AG20443 (cell line): ENCODE measurements at places on chromosomes 16 and 17.

- DNase-seq: no peak
Observed at GRCh38 chr17:42669977-42670788, 6.6 kb downstream of the PLEKHH3 start.

DNA sequence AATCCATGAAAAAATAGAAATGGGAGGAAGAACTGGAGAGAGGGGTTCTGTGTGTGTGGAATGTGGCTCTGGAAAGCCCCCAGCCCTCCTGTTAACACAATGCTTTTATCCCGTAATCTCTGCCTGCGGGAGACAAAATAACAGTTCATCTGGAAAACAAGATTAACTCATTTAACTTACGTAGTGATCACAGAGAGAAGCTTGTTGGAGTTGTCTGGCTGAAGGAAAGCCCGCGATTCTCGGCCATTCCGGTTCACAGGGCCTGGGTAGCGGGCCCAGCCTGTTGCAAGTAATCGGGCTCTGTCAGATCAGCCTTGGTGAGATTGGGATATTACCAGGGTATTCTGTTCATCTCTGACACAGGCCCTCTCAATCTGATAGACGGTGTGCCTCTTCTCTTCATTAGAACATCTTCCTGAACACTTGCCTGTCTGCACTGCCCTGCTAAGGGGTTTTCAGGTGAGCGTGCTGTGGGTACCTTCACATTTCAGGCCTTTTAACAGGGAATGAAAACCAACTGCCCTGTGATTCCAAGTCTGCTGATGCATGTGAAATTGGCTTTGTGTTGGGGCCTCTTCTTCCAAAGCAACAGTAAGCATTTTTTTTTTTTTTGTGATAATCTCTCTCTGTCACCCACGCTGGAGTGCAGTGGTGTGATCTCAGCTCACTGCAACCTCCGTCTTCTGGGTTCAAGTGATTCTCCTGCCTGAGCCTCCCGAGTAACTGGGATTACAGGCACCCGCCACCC, 609.9 kb downstream of the WWOX start:
- DNase-seq: no peak

- DNase-seq: peak; percentile 93
Observed at GRCh38 chr17:78497115-78497540, 80.1 kb downstream of the DNAH17 start.

DNA sequence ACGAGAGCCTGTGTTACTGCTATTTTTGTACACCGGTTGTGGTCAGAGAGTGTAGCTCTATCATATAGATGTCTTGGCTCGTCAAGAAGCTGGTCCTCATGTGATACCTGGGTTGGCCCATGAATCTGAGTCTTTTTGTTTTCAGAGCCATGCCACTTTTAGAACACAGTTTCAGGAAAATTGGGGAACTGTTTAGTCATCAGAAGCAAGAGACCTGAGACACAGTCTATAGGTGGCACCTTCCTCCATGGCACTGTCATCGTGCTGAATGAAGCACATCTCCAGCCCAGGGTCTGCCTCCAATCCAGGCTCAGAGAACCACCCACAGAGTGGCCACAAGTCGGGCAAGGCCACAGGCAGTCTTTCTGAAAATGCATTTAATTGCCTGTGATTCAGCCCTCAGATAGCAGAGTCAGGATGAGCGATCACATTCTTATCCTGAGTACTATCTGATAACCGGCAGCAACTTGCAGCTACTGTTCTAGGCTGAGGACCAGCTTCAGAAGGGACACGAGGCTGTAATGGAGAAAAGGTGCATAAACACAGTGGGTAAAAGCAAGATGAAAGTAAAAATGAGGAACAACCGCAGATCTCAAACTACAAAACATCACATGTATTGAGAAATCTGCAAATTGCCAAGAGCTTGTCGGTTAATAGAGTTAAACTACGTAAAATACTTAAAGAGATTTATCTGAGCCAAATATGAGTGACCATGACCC, 14.2 kb upstream of the HAPSTR1 start:
- DNase-seq: peak; percentile 57

GRCh38 chr17:72861811-72862210, 230.7 kb downstream of the SLC39A11 start:
- no peak for DNase-seq

DNA sequence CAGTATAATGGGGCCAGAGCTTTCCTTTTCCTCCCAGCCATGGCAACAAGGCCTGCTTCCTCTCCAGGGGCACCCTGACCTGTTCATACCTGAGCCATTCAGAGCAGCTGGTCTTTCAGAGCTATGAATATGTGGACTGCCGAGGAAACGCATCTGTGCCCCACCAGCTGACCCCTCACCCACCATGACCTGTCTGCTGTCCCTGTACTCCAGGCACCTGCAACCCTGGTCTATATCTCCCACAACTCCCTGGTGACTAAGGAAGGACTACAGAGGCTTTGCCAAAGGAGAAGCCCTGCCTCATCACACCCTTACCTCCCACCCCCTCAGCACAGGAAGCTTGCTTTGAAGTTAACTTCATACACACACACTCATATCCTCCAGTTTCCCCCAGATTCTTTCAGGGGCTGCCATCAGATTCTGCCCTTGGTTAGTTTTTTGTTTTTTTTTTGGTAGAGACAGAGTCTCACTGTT, 6.0 kb downstream of the TMEM106A start:
- DNase-seq: no peak

DNA sequence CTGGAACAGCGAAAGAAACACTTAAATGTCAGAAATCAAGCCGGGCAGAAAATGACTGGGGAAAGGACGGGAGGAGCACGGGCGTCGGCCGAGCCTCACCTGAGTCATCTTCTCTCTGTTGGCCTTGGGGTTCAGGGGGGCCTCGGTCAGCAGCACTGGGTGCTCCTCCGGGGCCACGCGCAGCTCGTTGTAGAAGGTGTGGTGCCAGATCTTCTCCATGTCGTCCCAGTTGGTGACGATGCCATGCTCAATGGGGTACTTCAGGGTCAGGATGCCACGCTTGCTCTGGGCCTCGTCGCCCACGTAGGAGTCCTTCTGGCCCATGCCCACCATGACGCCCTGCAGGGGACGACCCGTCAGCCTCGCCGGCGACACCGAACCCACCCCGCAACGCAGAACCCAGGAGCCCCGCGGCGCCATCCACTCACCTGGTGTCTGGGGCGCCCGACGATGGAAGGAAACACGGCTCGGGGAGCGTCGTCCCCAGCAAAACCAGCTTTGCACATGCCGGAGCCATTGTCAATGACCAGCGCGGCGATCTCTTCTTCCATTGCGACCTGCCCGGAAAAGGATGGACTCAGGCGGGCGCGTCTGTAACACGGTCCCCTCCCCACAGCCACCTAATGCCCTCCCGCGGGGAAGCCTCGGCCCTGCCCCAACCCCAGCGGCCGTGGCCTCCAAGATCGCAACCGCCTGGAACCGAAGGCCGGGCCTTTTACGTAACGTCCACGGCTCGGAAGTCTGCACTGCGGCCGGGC, 616 bp downstream of the ACTG1 start:
- no peak for DNase-seq

DNA sequence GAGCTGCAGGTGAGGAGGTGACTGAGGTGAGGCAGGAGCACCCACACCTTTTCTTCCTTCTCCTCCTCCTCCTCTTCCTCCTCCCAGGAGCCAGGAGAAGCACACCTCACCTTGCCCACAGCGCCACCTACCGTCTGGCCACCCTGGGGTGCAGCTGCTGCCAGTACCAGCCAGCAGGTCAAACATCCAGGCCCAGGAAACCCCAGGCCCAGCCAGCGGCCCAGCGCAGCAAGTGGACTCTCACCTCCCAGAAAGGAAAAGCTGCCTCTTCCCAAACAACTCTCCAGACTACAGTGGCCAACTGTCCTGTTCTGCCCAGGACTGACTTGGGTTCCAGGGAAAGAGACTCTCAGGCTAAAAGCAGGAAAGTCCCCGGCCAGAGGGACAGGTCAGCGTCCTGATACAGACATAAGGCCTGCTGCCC, 22.7 kb downstream of the PEMT start:
- DNase-seq: peak; percentile 87

DNA sequence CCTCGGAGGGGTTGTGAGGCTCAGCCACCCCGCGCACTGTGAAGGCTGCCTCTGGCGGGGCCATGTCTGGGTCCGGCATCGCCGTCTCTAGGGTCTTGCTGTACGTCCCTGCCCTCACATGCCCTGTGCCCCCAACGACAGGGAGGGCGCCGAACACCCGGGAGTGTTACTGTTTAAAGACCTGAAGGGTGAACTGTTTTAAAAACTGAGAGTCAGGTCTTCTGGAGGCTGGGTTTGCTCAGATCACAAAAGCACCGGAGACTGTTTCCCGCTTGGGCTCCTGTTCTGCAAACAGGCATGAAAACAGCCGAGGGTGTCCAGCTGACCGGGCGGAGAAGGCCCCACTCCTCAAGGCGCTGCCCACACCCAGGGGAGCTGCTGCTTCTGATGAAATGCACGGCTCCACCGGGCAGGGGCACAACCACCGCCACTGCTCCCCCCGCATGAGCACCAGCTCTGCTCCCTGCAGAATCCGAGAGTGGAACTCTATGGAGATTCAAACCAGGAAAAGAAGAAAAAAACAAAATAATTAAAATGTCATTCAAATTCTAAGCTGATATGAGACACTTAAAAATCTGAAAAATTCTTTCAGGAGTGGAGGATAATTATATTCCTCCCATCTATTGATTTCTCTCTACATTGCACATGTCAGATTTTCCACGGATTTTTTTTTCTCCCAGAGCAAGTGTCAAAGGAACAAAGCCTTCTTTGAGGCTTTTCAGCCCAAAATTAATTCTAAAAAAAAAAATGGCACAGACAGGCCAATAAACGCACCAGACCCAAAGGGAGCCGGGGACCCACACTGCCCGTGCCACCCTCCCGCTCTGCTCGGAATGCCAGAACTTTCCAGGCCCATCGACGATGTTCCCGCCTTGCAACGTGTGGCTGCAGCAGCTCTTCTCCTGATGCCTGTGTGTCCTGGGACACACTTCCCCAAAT, 74.3 kb downstream of the LMF1 start:
- no peak for DNase-seq

GRCh38 chr16:66961065-66961744, at the start of gene CES3:
TSS of gene CES3 (plus strand) at chr16:66961266. CDS start at chr16:66961308, 42 bp downstream.
- DNase-seq: peak; percentile 83

DNA sequence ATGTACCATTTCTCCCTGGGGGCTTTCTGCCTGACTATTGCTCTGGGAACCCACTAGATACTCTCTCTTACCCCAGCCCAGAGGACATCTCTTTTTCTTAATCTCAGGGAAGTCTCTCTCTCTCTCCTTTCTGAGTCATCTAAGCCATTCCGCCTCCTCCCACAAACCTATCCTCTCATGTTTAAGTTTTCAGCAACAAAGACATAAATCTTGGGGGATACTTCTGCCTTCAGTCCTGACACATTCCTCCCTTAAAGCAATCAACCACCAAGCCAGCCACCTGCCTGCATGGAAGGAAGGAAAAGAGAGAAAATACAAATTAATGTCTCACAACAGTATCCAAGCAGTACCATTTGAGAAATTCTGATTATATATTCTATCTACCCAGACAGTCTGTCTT, 128.8 kb downstream of the HS3ST2 start:
- no peak for DNase-seq

- DNase-seq: no peak
Observed at GRCh38 chr17:1934901-1935300, 90.2 kb downstream of the RTN4RL1 start.

- DNase-seq: no peak
Observed at GRCh38 chr17:31269036-31269577, 27.9 kb downstream of the OMG start.

GRCh38 chr16:4038448-4038847, 77.8 kb downstream of the ADCY9 start:
- DNase-seq: no peak

DNA sequence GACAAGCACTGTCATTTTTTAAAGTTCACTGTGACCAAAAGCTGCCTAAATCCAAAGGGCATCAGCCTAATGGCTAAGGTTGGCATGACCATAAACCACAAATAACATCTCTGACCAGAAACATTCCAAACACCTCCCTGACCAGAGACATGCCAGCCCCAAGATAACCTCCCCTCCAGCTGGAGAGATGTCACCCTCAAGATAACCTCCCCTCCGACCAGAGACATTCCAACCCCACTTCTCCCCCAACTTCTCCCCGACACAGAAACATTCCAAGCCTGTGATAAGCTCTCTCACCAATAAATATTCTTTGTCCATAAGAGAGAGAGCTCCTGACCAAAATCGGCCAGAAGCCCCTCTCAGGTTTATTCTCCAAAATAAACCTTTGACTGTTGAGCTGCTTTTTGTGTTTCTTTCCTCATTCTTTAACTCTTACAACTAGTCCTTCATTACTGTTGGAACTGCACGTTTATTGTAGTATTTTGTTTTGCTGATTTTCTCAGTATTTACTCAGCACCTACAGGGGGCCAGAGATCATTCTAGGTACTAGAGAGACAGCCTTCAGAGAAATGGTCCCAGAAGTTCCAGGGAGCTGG, 325.6 kb downstream of the SLC39A11 start:
- DNase-seq: no peak

DNA sequence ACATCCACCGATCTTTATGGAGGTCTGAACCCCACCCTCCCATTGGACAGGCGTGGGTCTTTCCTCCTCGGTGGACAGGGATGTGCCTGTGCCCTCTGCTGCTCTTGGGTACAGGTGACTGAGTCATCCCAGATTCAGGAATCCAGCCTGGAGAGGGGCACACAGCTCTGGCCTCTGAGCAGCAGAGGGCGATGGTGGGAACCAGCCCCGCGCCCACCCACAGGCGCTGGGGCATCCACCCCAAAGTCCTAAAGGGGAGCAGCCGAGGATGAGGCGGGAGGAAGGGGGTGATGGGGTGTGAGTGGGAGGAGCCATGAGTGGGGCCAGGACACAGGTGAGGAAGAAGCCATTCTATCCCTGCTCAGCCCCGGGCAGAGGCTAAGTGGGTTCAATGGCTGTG, 35.0 kb downstream of the ENGASE start:
- DNase-seq: no peak

- DNase-seq: no peak
Observed at GRCh38 chr16:64531401-64531800, 590.5 kb downstream of the CDH11 start.

DNA sequence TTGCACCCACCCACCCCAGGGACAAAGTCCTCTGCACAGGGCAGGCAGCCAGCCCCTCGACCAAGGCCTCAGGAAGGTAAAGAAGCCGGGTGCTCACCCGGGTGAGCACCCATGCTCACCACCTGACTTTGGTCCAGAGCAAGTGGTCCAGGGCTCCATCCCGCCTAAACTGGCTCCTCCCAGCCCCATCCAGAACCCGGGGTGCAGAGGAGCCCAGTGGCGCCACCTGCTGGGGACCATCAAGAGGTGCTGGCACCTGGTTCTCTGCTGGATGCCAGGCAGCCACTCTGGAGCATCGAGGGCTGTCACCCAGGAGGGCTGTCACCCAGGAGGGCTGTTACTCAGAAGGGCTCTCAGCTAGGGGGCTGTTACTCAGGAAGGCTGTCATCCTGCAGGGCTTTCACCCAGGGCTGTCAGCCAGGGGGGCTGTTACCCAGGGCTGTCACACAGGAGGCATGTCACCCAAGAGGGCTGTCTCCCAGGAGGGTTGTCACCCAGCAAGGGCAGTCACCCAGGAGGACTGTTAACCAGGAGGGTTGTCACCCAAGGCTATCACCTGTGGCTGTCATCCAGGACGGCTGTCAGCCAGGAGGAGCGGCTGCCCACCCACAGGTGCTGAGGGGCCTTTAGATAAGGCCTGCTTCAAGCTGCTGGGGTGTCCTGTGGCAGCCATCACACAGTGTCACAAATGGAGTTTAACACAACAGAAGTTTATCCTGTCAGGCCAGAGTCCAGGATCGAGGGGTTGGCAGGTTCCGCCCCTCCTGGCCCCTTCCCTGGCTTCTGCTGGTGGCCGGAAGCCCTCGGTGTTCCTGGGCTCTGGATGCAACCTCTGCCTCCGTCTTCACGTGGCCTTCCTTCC, 98.5 kb downstream of the TNFRSF13B start:
- DNase-seq: peak; percentile 70

GRCh38 chr16:47374629-47375028, 86.2 kb downstream of the ITFG1 start:
- no peak for DNase-seq

- no peak for DNase-seq
Observed at GRCh38 chr17:49292901-49293300, 62.3 kb upstream of the PHOSPHO1 start.
